ENCODE measurements at places on chromosomes 1 and 21.

GRCh38 chr1:209102120-209102519, 481.4 kb upstream of the CAMK1G start:
- DNase-seq: no peak

DNA sequence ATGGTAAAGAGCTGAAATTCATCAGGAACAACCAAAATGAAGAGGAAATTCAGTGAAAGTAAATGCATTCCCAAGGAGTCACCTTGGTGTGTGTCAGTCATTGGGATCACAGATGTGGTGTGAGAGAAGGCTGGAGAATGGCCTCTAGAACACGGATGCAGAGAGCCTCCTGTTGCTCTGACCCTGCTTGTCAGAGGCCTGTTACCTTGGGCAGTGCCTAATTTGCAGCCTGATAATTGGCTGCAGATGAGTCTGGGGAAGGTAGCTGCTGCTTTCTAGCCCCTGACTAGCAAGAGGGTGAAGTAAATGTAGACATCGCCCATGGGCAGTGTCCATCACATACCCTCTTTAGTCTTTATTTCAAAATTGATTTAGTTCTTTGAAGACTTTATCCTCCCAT, 3.3 kb downstream of the GCSAML start:
- DNase-seq: no peak

GRCh38 chr1:200242110-200243041, 167.5 kb downstream of the ZNF281 start:
- DNase-seq: no peak

- no peak for DNase-seq
These were observed 10.7 kb downstream of the APP start for GRCh38 chr21:26159869-26160268.

DNA sequence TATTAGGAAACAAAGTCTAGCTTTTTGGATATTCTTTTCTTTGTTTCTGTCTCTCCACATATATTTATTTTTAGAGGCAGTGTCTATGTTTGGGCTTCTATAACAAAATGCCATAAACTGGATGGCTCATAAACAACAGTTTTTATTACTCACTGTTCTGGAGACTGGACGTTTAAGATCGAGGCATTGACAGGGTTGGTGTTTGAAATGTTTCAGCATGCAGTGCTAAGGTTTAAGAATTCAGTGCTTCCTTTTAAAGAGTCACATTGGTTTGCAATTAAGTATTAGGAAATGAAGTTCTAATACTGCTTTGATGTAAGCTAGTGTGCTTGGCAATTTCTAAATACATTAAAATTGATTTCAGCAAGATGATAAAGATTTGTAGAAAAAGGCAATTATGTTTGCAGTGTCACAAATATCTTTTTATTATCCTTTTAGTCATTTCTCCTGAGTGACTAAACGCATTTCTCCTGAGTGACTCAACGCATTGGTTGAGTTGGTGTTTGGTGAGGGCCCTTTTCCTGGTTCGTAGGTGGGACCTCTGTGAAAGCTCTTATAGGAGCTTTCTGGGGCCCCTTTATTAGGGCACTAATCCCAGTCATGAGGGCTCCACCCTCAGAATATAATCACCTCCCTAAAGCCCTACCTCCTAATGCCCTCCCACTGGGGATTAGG, 317.0 kb downstream of the USP25 start:
- no peak for DNase-seq

DNA sequence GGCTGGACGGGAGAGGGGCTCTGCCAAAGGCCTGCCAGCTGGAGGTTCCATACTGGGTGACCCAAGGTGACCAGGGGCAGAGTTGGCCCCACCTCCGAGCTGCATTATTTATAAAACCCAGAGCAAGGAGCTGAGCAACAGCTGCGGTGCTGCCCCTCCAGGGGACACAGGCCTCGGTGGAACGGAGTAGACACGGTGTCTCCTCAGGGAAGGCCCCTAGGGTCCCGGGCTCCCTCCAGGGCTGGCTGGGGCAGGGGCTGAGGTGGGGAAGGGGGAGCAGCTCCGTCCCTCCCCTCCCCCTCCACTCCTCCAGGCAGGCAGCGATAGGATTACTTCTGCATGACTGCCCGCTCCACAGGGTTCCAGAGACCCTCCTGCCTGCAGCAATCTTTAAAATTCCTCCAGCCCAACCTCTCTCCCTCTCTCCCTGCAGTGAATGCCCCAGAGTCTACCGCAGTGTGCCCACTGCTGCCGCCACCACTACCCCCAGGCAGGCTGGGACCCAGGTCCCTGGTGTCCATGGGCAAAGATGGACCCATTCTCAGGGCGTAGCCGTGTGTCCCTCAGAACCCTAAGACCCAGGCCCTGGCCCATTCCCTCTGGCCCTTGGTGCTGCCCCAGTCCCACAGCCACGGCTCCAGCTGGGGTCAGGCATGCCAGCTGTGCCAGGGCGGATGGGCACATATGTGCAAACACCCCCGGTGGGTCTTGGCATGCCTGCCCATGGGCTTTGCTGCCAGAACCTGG, 10.8 kb downstream of the AHDC1 start:
- DNase-seq: no peak
